ENCODE measurements at places on chromosomes 2 and 18. TPM values are rescaled to one million over a fixed set of nuclear protein-coding genes. Genes with fewer than 3 reads are reported as not detected.

The KDSR gene
- total RNA-seq = 42.0 TPM

The SLC9A2 gene
- not detected for total RNA-seq

The SLC25A52 gene
- not detected for total RNA-seq

DNA sequence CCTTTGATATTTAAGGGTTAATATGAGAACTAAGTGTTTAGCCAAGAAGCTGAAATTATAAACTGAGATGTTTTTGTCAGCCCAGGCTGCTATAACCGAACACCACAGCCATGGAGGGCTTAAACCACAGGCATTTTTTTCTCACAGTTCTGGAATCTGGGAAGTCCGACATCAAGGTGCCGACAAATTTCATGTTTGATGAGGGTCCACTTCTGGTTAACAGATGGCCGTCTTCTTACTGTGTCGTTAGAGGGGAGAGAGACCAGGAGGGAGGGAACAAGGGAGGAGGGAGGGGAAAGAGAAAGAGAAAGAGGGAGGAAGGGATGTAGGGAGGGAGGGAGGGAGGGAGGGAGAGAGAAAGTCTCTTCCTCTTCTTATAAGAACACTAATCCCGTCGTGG, 6.5 kb upstream of the CNDP2 start:
- H3K4me3 ChIP-seq = no peak overlapping the region
- DNase-seq = no peak
- no peaks in the 10 kb centered on the region for H3K36me3 ChIP-seq
- H3K4me1 ChIP-seq = no peaks in the 10 kb centered on the region
- no peak overlapping the region for H3K27ac ChIP-seq
- H3K27me3 ChIP-seq = peaks cover 10% of the 10 kb centered on the region

- H3K27ac ChIP-seq = no peak overlapping the region
- H3K4me3 ChIP-seq = no peak overlapping the region
- H3K4me1 ChIP-seq = no peaks in the 10 kb centered on the region
- DNase-seq = no peak
- H3K36me3 ChIP-seq = no peaks in the 10 kb centered on the region
- H3K27me3 ChIP-seq = no peaks in the 10 kb centered on the region
Measured at GRCh38 chr2:145021962-145022665, 502.2 kb upstream of the ZEB2 start.

GRCh38 chr2:202703091-202703490, 68.3 kb downstream of the FAM117B start:
- no peak overlapping the region for H3K4me3 ChIP-seq
- no peak overlapping the region for H3K27ac ChIP-seq
- DNase-seq = no peak
- H3K4me1 ChIP-seq = peaks cover 7% of the 10 kb centered on the region
- H3K36me3 ChIP-seq = no peaks in the 10 kb centered on the region

- DNase-seq = no peak
- H3K36me3 ChIP-seq = no peaks in the 10 kb centered on the region
- no peaks in the 10 kb centered on the region for H3K27me3 ChIP-seq
Measured at GRCh38 chr2:64303250-64303649, 150.7 kb upstream of the LGALSL start.

- H3K27me3 ChIP-seq = no peaks in the 10 kb centered on the region
- no peaks in the 10 kb centered on the region for H3K36me3 ChIP-seq
- H3K27ac ChIP-seq = no peak overlapping the region
- DNase-seq = no peak
Measured at GRCh38 chr18:36025025-36025424, 42.3 kb downstream of the RPRD1A start.

DNA sequence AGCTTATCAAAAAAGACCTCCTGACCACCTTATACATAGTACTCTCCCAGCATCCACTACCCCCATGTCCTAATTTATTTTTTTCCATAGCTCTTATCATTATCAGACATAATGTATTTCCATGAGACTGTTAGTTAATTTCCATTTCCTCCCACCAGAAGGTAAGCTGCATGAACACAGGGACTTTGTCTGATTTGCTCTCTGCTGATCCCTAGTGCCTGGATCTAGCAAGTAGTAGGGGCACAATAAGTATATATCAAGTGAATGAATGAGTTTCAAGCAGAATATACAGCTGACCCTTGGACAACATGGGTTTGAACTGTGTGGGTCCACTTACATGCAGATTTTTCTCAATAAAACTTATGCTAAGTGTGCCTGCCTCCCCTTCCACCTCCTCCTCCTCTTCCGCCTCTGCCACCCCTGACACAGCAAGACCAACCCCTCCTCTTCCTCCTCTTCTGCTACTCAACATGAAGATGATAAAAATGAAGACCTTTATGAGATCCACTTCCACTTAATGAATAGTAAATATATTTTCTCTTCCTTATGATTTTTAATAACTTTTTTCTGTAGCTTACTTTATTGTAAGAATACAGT, 53.8 kb downstream of the CTAGE1 start:
- H3K4me1 ChIP-seq = no peaks in the 10 kb centered on the region

DNA sequence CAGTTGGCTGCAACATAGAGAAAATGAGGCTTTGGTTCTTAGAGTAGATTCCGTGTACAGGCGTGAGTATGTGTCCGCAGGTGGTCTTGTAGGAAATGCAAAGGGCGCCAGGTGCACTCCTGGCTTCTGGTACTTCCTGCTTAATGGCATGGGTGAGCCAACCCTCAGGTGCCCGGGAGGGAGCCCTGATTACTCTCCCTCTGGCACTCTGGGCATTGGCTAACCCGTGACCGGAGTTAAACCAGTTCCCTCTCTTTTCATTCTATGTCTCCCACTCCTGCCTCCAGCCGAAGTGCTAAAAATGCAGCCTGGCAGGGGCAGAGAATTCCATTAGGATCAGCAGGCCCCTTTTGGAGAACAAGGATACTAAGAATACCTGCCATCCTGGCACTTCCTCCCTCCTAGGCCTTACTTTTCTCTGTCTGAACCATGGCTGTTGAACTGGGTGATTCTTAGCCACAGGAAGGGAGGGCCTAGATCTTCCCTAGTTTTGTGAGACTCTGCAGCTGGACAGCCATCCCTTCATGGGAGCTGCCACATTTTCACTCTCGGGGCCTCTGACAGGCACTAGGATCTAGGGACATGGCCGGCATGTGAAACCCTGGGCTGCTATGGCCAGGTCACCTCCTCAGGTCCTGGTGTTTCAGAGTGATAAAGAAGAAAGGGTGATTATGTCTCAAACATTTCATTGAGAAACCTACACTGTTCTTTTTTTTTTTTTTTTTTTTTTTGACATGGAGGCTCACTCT, 6.5 kb downstream of the MERTK start:
- peaks cover 2% of the 10 kb centered on the region for H3K4me1 ChIP-seq
- DNase-seq = no peak
- no peaks in the 10 kb centered on the region for H3K27me3 ChIP-seq
- H3K27ac ChIP-seq = no peak overlapping the region

DNA sequence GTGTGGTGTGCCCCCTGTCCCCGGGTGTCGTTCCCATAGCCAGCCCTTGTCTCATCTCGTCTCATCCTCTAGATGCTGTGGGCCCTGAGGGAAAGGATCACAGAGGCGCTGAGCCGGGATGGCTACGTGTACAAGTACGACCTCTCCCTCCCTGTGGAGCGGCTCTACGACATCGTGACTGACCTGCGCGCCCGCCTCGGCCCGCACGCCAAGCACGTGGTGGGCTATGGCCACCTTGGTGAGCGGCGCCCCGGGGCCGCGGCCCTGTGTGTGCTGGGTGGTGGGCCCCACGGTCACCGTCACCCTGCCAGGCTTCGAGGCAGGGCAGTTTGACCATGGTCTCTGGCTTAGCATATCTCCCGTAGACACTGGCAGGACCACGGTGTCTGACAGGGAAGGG, 20.8 kb upstream of the GAL3ST2 start:
- H3K27ac ChIP-seq = no peak overlapping the region
- peaks cover 3% of the 10 kb centered on the region for H3K27me3 ChIP-seq
- H3K4me1 ChIP-seq = no peaks in the 10 kb centered on the region
- H3K36me3 ChIP-seq = peaks cover 30% of the 10 kb centered on the region
- no peak for DNase-seq
- H3K4me3 ChIP-seq = no peak overlapping the region
